ENCODE measurements at places on chromosomes 1 and 21.
A peak's percentile ranks its signal among the peaks of the same experiment; 100 is the strongest.

GRCh38 chr1:2098301-2098698 is 48.1 kb downstream of the PRKCZ start:
- no peak for DNase-seq

- DNase-seq = no peak
These were observed 8.3 kb downstream of the BCAR3 start for GRCh38 chr1:93673163-93673829.

DNA sequence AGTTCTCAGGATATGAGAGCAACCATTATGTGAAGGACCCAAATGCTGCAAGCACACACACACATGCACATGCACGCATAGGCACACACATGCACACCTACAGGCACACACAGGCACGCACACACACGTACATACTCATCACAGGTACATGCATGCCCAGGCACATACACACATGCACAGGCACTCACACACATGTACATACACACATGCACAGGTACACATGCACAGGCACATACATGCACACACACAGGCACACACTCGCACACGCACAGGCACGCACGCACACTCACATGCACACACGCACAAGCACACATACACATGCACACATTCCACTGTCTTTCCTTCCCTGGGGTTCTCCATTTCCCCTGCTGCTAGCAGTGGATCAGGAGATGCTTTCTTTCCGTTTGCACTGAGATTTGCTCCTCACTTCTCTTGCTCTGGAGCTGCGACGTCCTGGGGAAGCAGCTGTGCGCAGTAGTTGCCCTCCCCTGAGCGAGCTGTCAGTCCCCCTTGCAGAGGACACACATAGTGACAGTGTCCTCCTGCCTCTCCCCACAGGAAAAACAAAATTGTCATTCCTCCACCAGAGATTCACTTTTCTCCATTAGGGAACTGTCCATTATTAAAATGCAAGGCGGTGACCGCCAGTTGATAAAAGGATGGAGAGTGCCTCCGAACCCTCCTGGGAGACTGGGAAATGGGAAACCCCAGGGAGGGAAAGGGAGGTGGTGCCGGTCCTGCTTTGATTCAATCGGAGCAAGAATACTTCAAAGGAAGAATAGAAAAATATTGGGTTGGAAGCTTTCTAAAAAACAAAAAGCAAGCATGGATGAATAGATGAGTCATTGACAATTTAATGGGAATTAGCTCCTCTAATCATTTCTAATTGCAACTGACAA is 69.5 kb downstream of the WDR4 start:
- no peak for DNase-seq

- DNase-seq = no peak
These were observed 36.0 kb upstream of the TENT5C start for GRCh38 chr1:117569856-117570255.

DNA sequence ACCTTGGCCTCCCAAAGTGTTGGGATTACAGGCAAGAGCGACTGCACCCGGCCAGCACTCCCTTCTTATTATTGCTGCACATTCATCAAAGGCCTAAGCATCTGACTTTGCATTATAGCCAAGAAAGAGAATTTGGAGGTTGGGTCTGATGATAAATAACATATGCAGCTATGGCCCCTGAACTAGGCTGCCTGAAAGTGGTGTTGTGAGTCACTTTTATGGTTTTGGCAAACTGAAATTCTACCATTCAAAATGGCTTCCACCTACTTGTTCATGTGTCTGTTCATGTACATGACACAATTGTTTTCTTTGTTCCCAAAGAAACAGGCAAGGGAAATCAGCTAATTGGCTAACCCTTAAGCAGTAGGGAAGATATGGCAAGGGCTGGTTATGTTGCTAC is 25.0 kb upstream of the UAP1 start:
- DNase-seq = no peak

DNA sequence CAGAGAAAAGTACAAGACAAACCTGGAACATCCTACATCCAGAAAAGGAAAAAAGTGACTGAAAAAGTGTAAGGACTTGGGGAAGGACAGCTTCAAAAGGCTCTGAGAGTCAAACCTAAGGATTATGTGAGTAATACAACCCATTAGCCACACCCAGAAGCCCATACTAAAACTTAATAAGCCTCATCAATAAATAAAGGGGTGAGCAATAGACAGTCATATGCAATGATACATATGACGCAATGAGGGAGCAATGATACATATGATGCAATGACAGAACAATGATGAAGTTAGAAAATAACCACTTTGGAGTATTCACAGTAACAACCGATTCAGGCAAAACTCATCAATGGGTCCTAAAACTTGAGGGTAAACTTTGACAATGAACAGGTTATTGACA is 50.1 kb downstream of the BRWD1 start:
- no peak for DNase-seq

DNA sequence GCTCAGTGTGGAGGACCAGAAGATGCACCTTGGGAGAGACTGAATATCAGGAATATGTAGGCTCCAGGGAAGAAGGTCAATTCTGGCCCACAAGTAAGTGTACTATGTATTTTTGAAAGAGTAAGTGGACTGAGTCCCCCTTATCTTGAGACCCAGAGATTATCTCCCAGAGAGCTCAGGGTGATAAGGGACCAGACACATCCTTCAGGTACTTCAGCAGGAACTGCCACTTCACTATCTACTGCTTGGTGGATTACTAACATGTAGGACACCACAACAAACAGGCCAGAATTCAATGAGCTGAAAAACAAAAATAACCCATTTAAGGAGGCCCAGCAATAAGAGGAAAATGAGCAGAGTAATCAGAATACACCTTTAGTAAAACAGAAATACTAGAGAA is 119.2 kb downstream of the ZNF644 start:
- DNase-seq = no peak

DNA sequence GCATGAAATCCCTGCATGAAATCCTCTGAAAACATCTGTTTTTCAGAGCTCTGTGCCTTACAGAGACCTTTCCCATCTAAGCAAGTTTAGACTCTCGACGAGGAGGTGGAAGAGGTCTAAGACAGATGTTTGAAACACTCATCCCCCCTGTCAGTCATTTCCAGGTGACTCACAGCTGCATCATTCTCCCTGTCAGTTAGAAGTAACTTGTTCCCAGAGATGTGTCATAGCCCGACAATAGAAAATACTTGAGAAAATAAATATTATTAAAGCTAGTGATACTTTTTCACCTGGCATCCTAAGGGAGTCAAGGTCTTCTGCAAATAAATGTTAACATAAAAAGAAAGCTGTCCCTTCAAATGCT is 41.6 kb upstream of the SEC16B start:
- DNase-seq = no peak

DNA sequence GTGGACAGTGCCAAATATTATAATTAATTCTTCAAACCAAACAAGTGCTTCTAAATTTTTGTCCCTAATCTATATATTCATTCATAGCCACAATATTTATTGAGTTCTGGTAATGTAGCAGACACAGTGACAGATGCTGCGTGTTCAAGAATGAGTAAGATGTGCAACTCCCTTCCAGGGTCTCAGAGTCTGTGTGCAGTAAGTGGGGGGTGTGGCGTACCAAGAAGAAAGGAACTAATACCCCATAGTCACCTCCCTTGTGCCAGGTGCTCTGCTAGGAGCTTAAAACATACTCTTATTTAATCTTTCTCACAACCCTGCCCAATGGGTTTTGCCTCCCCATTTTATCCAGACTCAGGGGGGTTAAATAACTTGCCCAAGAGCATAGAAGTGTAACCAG is 358.7 kb downstream of the BARHL2 start:
- no peak for DNase-seq

DNA sequence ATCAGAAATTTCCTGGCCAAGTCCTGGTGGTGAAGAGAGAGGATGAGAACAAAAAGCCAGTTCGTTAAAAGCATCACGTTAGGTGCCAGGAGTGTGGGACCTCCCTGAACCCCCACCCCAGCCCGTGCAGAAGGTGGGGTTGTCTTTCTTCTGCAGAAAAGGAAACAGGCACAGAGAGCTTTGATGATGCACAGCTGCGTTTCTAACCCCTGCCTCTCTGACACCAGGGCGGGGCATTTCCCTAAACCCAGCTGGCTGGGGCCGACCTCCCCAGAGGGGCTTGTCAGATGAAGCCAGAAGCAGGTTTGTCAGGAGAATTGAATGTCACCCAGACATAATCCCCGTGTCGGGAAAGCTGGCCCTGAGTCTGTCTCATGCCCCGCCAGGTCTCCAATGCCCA is 189.3 kb upstream of the EDN2 start:
- peak; percentile 39 for DNase-seq

GRCh38 chr1:10773376-10773775 is 23.1 kb downstream of the CASZ1 start:
- DNase-seq = no peak

DNA sequence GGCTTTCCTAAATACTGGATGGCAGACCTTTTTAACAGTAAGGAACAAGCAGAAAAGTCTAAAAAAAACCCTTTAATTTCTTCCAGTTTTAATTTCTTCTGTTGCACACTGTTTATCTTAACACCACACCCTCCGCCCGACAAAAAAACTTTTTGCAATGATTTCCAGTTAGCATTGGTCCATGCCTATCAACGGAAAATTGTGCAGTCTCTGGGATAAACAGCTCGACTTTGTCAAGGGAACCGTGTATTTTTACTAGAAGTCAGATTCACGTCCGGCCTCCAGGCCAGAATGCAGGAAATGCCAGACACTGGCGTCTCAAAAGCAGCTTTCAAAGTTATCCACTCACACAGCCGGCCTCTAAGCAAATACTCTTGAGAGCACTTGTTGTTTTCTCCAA is 378 bp upstream of the NUP210L start:
- DNase-seq = no peak

GRCh38 chr1:151501474-151501873 is 9.7 kb upstream of the CGN start:
- DNase-seq = no peak

- no peak for DNase-seq
These were observed 27.2 kb downstream of the LMO4 start for GRCh38 chr1:87355894-87356293.

- DNase-seq = no peak
These were observed 6.7 kb upstream of the PDPN start for GRCh38 chr1:13576926-13577325.

DNA sequence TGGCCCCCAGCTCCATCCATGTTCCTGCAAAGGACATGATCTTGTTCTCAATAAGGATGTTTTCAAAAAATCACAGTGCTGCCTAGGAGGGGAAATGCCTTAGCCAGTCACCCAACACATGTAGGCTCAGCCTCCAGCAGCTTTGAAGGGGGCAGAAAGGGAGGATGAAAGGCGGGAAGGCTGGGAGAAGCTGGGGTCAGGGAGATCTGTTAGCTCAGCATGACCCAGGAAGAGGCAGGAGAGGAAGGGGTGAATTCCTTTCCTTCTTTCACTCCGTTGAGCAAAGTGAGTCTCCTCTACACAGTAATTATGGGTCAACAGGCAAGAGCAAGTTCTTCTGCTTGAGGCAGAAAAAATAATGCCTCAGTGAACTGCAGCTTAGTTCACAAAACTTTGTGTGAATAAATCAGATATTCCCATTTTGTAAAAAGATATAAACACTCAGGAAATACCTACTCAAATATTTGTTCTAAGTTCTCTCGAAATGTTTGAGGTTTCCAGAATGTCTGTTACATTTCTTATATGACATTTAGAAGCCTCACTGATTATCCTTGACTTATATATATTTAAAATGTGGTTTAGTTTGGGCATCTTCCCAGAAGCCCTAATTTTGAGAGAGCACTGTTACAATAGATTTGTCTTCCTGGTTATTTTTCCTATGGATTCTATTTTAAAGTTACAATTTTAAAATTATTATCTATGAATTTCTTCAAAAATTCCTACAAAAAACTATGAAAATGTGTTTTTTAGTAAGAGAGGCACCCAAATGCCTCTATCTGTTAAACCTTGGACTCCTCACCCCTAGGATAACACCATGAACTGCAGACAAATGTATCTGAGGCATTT is 116.8 kb downstream of the KCNJ6 start:
- DNase-seq = no peak

DNA sequence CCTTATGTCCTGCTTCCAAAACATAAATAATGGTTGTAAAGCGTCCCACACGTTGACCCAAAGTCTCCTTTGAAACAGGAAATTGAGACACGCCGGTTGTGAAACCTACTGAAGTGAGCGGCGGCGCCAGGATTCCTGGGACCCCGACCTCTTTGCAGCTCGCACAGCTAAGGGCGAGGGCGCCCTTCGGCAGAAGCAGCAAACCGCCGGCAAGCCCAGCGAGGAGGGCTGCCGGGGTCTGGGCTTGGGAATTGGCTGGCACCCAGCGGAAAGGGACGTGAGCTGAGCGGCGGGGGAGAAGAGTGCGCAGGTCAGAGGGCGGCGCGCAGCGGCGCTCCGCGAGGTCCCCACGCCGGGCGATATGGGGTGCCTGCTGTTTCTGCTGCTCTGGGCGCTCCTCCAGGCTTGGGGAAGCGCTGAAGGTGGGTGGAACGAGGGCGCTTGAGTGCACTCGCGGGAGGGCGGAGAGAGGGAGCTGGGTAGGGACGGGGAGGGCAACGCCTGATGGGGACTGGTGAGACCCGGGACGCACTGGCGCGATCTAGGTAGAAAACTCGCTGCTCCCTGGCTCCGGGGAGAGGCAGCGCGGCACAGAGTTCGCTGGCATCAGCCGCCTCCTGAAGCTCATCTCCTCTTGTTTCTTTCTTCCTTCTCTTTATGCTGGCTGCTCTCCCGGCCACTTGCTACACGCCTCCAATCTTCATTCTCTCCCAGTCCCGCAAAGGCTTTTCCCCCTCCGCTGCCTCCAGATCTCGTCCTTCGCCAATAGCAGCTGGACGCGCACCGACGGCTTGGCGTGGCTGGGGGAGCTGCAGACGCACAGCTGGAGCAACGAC is at the start of gene CD1D:
CD1D (plus strand) TSS at position 155 of the 836 bp plus-strand sequence; CDS start at position 362, 207 bp downstream.
- no peak for DNase-seq

DNA sequence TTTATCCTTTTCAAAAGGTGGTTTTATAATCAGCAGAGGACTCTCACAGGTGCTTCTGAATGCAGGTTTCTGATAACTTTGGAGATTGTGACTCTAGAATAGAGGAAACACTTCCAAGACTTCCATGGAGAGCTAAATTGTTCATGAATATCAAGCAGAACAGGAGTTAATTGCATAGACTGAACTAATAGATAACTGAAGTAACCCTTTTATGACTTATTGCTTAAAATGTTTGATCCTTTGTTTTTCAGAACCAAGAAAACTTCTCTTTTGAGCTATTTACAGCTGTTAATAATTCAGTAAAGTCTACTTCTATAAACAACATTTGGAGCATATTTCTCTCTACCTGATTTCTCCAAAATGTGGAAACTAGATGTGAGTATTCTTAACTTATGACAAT is 19.9 kb downstream of the TEX46 start:
- DNase-seq = no peak

DNA sequence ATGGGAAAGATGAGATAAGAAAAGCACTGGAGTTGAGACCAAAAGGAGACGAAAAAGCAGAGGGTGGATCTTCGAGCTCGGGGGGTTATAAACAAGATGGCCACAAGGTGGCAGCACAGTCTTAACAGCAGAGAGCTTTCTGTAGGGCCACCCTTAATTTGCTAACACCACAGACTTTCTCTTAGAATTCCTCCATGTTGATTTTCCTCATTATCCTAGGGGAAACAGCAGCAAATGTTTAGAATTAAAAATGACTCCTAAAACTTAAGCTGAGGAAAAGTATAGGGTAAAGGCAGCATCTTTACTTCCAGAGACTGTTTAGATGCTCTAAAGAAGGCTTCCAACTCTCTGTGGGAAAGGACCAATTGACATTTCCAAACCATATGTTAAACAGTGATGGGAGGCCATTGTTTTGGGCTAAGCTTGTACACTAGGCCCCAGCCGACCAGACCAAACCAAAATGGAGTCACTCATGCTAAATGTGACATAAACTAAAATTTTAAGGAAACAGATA is 2.5 kb upstream of the APOBEC4 start:
- peak; percentile 77 for DNase-seq

- no peak for DNase-seq
These were observed 68.2 kb downstream of the FNBP1L start for GRCh38 chr1:93516164-93516563.
